ENCODE measurements at places on chromosomes 4 and X.

- no peak for DNase-seq
Observed at GRCh38 chrX:133674726-133675470, 259.6 kb upstream of the GPC4 start.

DNA sequence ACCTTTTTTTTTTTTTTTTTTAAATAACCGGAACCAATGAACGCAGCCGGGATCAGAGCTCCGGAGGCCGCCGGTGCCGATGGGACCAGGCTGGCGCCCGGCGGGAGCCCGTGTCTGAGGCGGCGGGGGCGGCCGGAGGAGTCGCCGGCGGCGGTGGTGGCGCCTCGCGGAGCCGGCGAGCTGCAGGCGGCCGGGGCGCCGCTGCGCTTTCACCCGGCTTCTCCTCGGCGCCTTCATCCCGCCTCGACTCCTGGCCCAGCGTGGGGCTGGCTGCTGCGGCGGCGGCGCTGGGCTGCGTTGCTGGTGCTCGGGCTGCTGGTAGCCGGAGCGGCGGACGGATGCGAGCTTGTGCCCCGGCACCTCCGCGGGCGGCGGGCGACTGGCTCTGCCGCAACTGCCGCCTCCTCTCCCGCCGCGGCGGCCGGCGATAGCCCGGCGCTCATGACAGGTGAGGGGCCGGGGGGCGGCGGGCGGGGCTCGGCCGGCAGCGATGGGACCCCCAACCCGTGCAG is 337 bp downstream of the STIM2 start:
- no peak for DNase-seq

DNA sequence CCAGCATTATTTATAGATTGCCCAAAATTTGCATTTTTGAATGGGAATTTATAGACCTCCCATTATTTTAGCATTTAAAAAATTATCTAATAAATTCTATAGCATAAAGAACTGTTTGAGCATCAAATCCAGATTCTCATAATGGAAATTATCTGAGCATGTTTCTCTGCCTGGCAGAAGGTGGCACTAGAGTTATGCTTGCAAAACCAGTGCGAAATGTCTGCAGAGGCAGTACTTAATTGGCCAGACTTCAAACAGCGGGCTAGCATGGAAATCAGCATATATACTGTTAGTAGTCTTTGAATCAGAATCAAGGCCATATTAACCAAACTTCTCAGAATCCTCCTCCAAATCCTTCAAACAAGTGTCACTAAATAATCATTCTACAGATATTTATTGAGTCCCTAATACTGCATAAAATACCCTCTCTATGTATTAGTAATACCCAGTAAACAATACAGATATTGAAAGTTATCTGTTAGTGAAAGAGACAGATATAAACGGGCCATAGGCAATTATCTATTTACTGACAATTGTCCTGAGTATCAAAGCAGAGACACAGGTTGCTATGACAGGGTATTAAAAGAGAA is 78.7 kb upstream of the DCLK2 start:
- DNase-seq, result peak; percentile 87

- no peak for DNase-seq
Observed at GRCh38 chr4:107333518-107333917, 297.4 kb upstream of the DKK2 start.

GRCh38 chr4:1210241-1210841 is 38.0 kb upstream of the SPON2 start:
- DNase-seq, result no peak

DNA sequence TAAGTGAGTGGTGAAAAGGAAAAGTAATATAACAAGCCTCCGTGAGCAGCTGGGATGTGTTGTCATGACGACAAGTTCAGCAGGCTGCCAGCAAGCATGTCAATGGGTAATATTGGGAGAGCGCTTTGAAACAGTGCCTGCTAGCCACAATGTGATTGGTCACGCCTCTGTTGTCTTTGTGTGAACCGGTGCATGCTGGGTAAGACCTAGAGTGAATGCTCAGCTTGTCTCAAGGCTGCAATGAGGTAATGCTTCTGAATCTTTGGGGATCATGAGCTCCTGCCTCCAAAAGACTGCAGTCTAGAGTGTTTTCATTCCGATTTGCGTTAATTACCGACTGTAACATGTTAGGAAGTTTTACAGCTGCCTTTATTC is 54.9 kb downstream of the STOX2 start:
- DNase-seq, result peak; percentile 99

- peak; percentile 4 for DNase-seq
Observed at GRCh38 chr4:51995647-51996220, 24.4 kb downstream of the LRRC66 start.

DNA sequence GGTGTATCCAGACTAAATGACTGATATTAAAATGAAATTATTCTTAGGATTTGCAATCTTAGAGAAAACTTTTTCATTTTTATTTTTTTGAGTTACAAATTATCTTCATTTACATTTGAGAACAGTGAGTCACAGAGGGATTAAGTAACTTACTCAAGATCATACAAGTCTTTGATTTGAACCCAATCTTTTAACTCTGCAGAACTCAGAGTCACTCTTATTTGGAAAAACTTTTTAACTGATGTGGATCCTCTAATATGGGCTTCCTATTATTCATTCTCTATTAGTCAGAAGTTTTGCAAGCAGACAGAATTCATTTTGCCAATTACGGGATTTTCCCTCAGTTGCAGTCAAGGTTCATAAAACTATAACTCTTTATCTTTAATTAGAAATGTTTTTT is 20.1 kb downstream of the HPRT1 start:
- DNase-seq, result no peak

DNA sequence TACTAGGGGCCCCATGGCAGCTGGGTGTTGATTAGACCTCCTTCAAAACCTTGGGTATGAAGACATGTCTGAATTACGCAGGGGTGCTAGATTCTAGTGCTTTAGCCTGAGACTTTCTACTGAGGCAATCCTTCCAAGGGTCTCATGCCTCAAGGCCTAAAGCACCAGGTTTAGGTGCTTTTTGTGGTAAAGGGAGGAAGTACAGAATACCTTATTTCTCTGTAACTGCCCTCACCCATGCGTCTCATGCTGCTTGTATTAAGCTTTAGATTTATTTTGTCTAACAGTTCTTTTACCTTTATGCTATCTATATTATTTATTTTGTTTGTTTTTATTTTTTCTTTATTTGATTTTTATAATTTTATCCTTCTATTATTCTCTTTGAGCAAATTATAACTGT is 190.2 kb upstream of the GK2 start:
- DNase-seq, result no peak

GRCh38 chr4:35166466-35166865 is 1077.8 kb downstream of the ARAP2 start:
- DNase-seq, result no peak

DNA sequence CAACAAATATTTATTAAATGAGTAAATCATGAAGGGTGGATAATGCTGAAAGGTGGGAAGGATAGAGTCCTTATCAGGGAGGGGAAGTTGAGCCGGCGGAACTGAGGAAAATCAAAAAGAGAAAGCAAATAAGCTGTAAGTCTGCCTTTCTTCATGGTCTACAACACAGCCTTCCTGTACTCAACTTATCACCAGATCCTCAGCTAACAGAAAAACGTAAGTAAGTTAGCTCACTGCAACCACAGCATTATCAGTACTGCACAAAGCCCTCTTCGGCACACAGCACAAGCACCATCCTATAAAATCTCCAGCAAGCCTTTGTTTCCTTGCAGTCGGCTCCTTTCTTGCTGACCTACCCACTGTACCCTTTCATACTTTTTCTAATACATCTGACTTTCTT is 70.3 kb downstream of the CRMP1 start:
- DNase-seq, result no peak

- DNase-seq, result no peak
Observed at GRCh38 chr4:184851200-184851541, 25.4 kb upstream of the ACSL1 start.

- DNase-seq, result no peak
Observed at GRCh38 chr4:7546152-7546808, 111.5 kb upstream of the PSAPL1 start.

DNA sequence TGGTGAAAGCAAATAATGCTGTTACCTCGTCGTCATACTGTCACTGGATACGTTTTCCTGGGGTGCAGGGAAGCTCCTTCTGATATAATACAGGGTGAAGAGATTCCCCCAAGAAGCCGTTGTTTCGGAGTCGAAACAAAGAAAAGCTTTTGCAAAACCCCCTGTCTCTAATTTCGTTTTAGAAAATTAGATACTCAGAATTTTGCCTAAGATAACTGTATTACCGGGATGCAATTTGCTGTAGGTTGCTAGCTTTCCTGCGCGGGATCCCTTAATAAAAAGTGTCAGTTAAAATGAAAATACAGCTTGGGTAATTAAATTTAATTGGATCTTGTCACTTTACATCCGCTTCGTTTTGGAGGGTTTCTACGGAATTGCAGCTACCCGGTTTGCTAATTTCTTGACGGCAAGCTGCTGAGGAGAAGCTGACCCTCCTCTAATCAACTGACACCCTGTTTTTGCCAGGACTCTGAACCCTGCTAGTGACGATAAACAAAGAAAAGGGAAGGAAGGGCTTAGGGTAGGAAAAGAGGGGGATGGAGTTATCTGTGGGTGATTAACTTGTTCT is 174.6 kb downstream of the SHOX start:
- peak; percentile 55 for DNase-seq

- no peak for DNase-seq
Observed at GRCh38 chr4:23881674-23882337, 8.0 kb downstream of the PPARGC1A start.

- DNase-seq, result no peak
Observed at GRCh38 chrX:53266914-53267313, 14.5 kb downstream of the IQSEC2 start.

DNA sequence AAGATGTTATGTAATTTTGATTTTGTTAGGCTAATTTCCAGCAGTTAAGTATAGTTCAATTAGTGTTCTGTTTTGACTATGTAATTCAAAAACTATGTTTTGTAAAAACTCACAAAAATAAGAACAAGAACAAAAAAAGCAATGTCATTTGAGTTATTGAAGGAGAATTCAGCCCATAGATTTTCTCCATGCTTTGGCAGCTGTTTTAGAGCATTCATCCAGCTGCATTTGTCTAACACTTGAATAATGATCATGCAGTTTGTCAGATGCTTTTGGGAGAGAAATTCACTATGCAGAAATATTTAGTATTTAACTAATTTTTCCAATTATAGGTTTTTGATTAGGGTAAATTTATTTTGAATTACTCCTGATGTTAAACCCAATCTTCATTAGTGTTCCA is 14.2 kb downstream of the CPE start:
- no peak for DNase-seq

- no peak for DNase-seq
Observed at GRCh38 chr4:153408932-153409331, 57.2 kb upstream of the TMEM131L start.

- DNase-seq, result no peak
Observed at GRCh38 chrX:72101597-72102037, 30.1 kb downstream of the RTL5 start.

GRCh38 chr4:180665994-180666824 is 1577.0 kb upstream of the TENM3 start:
- peak; percentile 68 for DNase-seq

DNA sequence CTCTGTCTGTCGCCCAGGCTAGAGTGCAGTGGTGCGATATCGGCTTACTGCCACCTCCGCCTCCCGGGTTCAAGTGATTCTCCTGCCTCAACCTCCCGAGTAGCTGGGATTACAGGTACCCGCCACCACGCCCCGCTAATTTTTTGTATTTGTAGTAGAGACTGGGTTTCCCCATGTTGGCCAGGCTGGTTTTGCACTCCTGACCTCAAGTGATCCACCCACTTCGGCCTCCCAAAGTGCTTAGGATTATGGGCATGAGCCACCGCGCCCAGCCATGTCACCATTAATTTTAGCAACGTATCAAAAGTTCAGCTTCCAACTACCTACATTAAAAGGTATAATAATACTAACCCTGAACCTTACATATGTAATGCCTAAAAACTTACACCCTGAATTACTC is 940 bp upstream of the UTP3 start:
- DNase-seq, result no peak

GRCh38 chr4:142230991-142231390 is 594.6 kb downstream of the IL15 start:
- no peak for DNase-seq

DNA sequence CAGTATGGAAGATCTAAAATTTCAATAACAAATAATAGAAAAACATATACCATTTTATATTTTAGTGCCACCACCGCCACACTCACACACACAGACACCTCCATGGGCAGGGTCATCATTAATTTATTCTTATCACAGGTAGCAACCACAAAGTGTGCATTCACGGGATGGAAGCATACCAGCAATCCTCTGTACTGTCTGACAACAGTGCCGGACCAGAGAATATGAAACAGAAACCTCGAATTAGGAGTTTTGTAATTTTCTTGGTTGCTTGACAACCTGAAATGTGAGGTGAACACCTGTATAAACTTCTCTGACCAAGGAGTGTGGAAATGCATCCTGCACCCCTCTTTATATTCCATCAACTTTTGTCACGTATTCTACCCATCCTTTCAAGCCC is 213.9 kb upstream of the KCNIP4 start:
- DNase-seq, result no peak

DNA sequence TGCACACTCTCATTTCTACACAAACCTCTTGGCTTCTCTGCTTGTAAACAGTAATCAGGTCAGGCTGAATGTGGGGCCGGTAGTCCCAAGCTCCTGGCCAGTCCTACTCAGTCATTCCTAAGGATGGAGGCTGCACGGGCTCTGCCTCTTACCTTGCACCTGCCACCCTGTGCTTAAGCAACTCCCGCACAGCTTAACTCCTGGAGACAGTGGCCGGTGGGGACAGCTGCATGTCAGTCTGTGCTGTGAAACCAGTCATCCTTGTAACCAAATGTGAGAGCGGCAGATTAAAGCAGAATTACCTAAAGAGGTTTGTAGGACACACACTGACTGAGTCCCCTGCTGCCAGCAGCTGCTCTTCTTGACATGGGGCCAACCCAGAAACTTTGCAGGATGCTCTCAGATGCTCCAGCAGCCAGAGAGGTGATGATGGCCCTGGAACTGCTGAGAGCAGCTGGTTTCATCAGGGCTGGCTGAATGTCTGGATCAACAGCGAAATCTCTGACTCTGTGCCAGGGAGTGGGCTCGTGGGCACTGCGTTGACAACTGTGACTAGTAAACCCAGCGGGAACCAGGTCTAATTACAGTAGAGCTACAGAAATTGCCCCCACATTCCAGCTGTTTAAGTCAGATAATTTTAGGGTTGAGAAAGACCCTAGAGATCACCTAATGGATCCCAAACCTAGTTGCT is 123.7 kb downstream of the ANAPC4 start:
- DNase-seq, result peak; percentile 62

DNA sequence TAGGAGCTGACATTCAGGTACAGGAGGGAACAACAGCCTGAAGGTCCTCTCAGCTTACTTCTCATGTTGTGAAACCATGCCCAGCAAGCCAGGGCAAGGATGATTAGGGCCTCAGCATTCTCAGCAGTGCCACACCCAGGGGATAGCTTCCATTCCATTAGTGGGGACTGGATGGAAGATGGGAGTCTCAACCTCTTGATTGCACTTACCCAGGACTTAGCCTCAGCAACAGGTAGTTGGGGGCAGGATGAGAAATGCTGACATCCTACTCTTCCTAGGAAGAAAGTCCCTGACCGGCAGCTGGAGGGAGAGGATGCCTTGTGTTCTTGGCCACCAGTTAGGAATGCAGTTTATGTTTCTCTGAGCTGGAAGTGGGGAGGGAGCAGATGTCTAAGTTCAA is 8.8 kb upstream of the BEX3 start:
- DNase-seq, result no peak

All from brain (organoid and tissue), 16 donors.